ENCODE measurements at places on chromosomes 6 and 20.
A peak's percentile ranks its signal among the peaks of the same experiment; 100 is the strongest.

- DNase-seq, result no peak
These were observed 116.5 kb downstream of the DST start for GRCh38 chr6:56525974-56526789.

DNA sequence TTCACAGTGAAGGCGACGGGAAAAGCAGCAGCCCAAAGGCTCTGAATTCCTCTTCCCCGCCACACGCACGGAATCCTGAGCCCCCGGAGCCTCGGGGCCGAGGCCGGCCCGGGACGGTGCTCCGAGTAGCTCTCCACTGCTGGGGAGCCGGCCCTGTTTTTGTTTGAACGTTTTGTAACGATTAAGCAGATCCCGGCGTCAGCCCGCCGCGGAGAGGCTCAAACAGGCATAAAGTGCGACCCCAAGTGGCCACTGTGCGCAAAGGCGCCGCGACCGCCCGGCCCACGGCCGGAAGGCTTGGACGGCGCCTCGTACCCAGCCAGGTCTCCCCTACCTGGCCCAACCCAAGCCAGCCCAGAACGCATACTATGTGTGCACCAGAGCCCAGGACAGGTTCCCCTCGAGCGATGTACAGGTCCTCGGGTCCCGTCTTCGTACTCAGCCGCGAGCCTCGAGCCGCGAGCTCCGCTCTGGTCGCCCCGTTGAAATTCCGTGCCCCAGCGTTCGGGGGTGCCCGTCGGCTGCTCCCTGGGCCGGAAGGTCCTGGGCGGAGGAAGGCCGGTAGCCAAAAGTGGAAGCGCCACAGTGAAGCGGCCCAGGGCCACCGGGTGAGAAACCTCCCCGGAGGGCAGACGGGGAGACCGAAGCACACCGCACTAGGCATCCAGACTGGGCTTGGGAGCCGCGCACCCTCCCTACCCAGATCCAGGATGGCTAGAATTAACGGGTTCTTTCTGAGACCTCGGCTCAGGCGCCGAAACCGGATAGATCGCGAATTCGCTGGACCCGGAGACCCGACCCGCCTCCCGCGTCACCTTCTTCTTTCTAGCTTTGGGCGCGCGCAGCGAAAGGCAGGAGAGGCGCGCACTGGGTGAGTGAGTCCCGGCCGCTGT lies 1.2 kb upstream of the MAFB start:
- peak; percentile 39 for DNase-seq

DNA sequence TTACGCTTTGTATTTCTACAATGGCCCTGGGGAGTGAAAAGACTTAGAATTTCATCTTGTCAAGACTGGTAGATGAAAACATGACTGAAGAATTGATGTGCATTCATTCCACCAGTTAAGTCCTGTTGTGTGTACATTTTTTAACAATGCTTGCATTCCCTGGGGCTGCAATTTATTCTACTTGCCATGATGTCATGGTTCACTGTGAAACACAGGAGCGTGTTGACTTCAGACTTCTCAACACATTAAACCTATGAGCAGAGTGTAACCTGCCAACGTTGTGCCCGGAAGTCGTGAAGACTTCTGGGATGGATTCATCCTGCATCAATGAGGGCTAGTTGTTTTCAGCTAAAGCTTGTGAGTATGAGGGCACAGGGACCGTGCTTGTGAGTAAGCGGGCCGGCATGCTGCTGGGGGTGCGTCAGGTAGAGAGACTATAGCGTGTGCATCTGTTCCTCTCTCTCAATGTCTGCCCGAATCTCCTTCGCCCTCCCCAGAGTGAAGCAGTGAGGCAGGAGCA lies 26.3 kb upstream of the RIMS4 start:
- DNase-seq, result no peak

GRCh38 chr6:25242567-25242966 lies 36.6 kb upstream of the CARMIL1 start:
- no peak for DNase-seq

GRCh38 chr6:147166360-147166944 lies 37.8 kb upstream of the STXBP5 start:
- no peak for DNase-seq

DNA sequence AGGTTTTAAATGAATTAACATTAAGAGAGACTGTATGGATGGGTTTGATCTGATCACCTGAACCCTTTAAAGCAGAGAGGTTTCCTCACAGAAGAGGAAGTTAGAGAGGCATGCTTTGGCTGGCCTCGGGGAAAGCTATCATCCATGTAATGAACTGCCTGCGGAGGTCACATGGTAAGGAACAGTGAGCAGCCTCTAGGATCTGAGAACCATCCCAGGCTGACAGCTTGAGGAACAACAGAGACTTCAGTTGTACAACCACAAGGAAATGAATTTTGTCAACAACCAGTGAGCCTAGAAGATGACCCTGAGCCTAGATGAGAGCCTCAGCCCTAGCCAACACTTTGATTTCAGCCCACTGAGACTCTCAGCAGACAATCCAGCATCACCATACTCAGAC lies 2.9 kb upstream of the COL21A1 start:
- DNase-seq, result no peak

- DNase-seq, result no peak
These were observed 53.3 kb downstream of the SLC22A23 start for GRCh38 chr6:3403238-3404173.

Measured in T-cell (primary cell).